Neural cell (in vitro differentiated cells): ENCODE measurements at places on chromosomes 5 and 9. TPM values are rescaled to one million over a fixed set of nuclear protein-coding genes. Genes with fewer than 3 reads are reported as not detected.

Gene WNT8A
- 0.26 and 0.60 TPM in 2 replicates for polyA plus RNA-seq

Gene CCL27
- 0.82 and 2.9 TPM in 2 replicates for polyA plus RNA-seq

Gene WNK2
- polyA plus RNA-seq, result 37.1 and 38.3 TPM in 2 replicates

Gene NR4A3
- 2.7 and 3.3 TPM in 2 replicates for polyA plus RNA-seq

Gene CREBRF
- polyA plus RNA-seq, result 7.9 and 9.3 TPM in 2 replicates

Gene DYNC2I2
- 82.5 and 86.6 TPM in 2 replicates for polyA plus RNA-seq

Gene ECSCR
- not detected in 2 replicates for polyA plus RNA-seq
